ENCODE measurements at places on chromosomes 5 and 9. TPM values are rescaled to one million over a fixed set of nuclear protein-coding genes. Genes with fewer than 3 reads are reported as not detected.
A peak's percentile ranks its signal among the peaks of the same experiment; 100 is the strongest.

ELAVL2 gene
- total RNA-seq, result not detected

DNA sequence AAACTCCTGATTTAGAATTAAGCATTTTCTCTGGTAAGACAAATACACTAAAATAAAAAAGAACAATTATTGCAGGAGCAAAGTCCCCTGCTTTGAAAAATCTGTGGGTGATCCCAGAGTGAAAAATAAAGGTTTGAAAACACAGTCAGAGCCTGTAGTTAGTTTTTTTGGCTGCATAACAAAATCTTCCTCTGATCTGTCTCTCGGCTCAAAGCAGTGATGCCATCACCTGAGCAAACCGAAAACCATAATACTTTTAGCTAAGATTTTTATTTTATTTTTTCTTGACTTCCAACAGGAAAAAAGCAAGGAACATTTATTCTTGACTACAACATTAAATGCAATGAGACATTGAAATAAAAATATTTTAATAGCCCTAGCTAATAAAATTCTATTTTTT, 1.2 kb downstream of the CDH18 start:
- no peak for DNase-seq

DNA sequence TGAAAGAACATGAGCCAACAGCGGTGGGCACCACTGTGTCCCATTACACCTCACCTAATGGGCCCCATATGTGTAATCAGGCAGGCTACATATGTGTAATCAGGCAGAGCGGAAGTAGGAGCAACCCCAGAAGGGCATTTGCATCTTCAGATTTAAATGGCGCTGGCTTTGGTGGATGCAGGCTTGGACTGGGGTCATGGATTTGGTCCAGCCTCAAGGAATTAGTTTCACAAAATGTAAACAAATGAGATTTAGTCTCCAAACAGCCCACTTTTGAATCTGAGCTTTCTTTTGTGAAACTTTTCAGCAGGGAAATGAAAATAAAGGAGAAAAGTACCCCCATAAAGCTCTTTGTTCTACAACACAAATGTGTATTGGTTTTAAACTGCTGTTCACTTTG, 161.3 kb downstream of the LPAR1 start:
- no peak for DNase-seq

DNA sequence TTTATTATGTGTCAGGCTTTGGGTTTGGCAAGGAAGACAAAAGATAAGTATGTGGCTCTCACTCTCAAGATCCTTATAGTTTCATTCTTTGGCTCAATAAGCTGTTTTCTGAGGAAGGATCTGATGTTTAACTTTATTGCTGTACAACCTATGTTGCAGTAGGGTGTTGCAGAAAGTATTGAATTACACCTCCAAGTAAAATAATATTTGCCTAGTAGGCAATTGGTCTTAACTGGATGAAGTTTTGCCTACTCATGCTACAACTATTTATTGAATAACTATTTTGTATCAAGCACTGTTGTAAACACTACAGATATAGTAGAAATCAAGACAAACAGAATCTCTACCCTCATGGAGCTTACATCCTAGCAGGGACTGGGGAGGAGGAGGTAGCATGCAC, 169.7 kb downstream of the TAF11L14 start:
- no peak for DNase-seq

- no peak for DNase-seq
Measured at GRCh38 chr5:54251981-54252380, 58.4 kb downstream of the ARL15 start.

- no peak for DNase-seq
Measured at GRCh38 chr9:137353223-137354152, 51.4 kb upstream of the NRARP start.

DNA sequence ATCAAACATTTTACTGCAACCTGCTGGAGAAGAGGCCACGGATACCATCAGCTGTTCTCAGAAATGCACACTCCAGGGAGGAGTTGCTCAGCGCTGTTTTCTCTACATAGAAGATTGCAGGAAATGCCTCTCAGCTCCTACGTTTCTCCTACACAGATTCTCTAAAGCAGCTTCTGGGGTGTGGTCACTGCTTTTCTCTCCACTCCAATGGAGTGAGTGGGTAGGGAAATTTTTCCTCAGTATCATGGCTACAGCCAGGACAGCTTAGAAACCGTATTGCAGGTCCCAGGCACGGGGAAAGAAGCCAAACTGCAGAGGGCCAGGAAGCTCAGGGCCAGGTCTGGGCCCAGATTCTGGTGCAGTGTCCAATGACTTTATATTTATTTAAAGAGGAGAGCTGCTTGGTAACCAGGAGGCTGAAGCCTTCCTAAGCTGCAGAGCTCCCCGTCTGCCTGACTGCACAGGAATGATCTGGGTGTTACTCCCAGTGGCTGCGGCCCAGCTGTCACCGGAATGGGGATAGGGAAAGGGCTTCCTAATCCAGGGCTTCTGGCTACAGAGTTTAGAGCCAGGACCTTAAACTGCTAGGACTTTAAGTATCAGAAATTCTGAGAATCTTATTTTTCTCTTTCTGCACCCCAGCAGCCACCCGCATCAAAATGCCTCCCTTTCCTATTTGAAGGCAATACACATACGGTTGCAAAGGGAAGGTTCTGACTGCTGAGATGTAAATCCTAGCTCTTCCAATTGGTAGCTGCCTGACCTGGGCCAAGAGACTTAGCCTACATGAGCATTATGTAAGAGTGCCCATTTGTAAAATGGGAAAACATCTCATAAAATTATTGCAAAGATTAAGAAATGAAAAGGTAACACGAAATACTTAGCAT, 1.4 kb upstream of the SPTAN1 start:
- peak; percentile 60 for DNase-seq

DNA sequence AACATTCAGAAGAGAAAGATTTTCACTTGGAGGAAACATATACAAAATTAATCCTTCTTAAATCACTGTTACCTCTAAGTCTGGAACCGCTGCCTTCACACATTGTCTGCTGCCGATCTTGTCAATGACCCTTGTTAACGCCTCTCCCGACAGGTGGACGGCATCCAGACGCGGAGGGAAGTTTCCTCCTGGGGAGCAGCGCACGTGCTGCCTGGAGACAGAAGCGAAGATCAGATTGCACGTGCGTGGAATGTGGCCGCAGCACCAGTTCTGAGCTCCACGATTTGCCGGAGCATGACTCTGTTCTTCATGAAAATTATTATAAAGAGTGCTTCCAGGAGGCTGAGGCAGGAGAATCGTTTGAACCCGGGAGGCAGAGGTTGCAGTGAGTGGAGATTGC, 183.6 kb upstream of the IRX4 start:
- DNase-seq, result no peak

DNA sequence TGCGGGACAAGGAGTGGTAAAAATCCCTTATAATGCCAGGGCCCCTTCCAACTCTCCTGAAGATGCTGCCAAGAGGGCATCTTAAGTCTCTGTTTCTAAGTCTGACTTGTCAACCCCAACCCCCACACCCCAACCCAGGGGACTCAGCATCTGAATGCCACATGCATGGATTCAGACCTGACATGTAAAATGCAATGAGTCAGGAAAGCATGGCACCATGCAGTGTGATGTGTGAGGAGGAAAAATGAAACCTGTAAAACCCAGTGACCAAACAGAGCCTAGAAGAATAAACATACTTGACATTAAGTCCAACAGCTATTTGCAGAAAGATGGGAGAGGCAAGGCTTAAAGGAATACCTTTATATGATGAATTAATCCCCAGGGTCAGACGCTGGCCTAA, 112.4 kb downstream of the ASTN2 start:
- no peak for DNase-seq

DNA sequence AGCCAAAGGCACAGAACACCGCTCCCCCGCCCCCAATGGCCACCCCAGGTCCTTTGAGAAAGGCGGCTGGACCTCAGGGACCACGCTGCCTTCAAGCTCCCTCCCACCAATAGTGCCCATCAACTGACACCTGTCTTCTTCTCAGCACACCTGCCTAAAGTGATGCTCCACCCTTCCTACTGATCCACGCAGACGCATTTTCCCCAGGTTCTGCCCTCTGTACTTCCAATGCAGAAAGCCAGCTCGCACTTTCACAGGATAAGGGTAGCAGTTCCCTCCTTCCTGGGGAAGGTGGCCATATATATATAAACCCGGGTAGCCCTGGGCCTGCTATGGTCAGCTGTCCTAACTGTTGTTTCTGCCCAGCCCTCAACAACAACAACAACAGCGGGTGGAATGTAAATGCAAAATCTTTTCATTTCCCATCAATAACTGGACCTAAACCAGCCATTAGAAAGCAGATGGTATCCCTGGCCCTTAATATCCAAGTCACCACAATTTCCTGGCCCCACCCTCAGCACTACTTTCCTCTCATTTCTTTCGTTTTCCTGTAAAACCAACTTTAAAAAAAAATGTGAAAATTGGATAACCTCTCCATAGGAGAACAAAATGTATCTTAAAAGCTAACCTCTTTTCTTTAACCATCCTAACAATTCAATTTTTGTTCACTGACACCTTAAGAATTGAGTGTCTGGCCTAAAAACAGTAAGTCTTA, 1.7 kb downstream of the GOLM1 start:
- DNase-seq, result no peak

All from fibroblast of villous mesenchyme (primary cell).